ENCODE measurements at places on chromosomes 1 and 21.

DNA sequence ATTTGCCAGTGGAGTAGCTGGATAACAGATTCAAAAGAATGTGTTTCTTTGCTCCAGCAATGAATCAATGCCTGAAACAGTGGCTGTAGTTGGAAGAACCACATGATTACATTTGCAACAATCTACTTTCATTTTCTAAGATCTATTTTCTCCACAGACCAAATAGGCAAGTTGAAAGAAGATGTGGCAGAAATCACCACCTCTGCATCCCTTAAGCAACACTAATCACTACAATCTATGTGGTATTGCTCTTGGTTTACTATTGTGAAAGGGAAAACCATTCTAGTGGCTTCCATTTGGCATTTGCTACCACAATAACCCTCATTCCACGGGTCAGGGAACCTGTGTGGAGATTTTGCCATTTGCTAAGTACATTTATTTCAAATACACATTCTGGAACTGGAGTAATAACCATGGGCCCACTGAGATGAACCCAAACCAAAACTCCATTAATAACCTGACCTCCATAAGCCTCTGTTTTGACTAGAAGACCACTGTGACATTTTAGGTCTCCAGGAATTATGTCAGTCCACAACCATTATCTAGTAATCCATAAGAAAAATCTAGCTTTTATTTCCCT, 66.3 kb downstream of the C1orf185 start:
- DNase-seq = no peak

DNA sequence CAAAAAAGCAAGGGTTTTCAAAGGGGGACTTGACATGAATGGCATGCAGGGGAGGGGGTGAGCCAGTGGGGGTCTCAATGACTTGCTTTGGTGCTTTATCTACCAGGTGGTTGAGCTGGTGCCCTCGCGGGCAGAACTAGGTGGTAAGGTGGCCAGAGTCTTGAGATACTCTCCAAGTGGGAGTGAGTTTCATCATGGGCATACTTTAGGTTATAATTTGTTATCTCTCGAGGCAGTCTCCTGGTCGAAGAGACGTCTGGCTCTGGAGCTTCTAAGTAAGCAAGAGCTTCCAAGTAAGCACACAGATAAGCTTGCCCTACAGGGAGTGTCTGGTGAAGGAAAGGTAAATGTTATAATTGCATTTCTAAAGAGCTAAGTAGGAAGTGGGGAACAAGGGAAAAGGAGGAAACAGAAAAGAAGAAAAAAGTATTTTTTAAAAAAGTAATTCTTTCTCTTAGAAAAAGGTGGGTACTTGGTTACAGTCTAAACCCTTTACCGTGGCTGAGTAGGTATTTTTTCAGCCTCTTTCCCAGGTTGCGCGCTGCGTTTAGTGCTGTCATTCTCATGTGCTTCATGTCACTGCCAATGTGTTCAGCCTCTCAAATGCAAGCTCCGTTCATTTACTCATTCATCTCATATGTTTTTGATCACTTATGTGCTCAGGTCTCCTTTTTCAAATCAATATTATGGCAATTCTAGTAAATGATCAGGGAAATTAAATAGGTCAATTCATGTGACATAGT, 31.6 kb upstream of the DNAJC6 start:
- no peak for DNase-seq

- no peak for DNase-seq
These were observed 359 bp downstream of the LRRC3 start for GRCh38 chr21:44455524-44456213.

DNA sequence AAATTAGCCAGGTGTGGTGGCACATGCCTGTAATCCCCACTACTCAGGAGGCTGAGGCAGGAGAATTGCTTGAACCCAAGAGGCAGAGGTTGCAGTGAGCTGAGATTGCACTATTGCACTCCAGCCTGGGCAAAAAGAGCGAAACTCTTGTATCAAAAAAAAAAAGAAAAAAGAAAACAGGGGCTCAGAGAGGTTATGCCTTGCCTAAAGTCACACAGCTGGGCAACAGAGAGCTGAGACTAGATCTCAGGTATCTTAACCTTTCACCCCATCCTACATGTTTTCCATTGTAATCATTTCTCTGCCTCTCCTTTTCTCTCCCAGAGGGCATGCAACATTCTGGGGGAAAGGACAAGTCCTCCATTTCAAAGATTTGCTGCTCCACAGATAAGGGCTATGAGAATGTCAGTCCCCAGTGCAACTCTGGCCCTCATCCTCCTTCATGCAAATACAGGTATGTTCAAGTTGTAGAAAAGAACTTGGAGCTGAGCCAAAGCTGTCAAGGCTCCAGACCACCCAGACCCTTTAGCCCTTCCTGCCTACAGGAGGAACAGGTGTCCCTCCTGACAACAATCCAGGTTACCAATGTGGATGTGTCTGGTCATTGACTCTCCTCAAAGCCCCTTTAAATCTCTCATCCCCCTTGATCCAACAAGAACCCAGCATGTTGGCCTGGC, 6.9 kb downstream of the SLC9A1 start:
- no peak for DNase-seq

Measured in glomerular endothelial cell (primary cell).